ENCODE measurements at places on chromosomes 5 and 9.
A peak's percentile ranks its signal among the peaks of the same experiment; 100 is the strongest.

GRCh38 chr5:138541511-138542179 lies 1.4 kb downstream of the ETF1 start:
- DNase-seq = no peak

DNA sequence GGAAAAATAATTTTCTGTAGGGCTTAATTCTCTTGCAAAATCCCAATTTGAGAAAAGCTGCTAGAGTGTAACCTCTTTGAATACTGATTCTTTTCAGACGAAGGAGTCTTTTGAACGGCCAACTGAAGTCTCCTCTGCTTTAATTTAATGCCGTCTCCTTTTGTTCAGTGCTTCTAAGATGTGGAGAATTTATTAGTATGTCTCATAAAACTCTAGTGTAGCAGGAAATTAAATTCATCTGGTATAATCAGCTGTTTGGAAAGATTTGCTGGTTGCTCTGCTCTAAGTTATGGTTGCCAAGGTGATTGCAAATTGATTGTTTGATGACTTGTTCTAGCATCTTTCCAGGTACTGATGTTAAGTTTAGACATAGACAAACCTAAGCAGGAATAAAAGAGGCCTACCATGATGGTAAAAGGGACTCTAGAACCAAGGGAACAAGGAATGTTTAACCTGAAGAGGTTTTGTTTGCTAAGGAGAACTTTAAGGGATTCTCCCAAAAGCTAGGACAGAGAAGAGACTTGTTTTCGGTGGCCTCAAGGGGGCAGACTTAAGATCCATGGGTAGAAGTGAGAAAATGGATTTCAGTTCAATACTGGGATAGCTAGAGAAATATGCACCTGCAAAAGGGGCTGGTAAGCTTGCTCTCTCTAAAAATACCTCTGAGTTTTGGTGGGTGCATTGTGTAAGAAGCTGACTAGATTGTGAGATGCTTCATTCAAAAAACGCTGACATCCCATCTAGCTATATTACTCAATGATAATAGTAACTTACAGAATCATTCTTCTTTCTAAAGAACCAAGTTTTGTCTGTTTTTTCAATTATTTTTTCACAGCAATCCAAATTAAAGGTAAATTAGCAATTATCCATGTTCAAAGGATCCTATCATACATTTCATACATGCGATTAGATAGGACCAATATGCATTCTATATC lies 5.7 kb upstream of the ADRB2 start:
- peak; percentile 31 for DNase-seq

DNA sequence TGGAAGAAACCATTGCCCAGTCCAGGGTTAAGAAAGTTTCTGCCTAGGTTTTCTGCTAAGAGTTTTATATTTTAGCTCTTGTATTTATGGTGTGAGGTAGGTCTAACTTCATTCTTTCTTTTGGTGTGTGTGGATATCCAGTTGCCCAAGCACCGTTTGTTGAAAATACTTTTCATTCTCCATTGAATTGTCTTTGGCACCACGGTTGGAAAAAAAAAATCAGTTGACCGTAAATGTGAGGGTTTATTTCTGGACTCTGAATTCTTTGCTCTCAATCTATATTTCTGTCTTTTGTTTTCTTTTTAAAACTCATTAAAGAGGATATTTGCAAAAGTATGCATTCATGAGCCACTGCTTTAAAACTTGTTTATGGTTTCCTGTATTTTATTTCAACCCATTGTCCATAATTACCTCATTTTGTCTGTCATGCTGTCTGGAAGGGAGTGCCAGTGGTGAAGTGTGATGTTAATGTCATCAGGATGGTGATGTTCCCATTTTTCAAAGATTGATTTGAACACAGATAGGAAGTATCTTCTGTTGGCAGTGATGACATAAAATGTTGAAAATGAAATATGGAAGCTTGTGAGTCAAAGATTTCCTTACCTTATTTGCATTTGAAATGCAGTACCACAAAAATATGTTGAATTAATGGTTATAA lies 33.9 kb downstream of the HABP4 start:
- DNase-seq = no peak

DNA sequence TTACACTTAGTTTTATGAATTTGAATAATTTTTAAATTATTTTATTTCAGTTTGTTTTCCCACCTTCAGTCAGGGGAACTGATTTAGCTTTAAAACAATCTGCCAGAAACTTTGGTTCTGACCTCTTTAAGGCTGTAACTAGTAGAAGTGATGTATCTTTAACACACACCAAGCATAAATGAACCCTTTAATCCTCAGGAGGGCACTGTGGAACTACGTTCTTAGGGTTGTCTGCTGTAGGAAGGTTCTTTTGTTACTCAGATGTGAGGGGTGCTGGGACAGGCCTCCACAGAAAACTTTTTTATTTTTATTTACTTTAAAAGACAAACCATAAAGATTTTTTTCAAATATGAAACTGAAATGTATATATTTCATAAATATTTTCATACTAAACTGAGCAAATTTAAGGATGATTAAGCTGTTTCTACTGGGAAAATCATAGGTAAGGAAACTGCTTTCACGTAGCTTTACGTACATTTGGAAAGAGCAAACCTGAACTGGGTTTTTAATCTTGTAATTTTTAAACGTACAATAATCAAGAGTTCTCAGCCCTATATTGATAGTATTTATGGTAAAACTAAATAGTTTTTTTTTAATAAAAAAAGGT lies 5.3 kb downstream of the KLF4 start:
- DNase-seq = peak; percentile 72

DNA sequence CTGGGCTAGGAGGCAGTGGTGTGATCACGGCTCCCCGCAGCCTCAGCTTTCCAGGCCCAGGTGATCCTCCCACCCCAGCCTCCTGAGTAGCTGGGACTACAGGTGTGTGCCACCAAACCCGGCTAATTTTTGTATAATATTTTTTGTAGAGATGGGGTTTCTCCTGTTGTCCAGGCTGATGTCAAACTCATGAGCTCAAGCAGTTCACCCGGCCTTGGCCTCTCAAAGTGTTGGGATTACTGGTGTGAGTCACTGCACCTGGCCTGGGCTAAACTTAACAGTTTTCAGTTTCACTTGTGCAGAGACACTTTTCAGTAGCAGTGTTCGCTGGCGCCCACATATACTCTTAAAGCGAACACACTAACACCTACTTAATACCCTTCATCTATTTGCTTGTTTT lies 205.6 kb upstream of the ZNF608 start:
- no peak for DNase-seq

DNA sequence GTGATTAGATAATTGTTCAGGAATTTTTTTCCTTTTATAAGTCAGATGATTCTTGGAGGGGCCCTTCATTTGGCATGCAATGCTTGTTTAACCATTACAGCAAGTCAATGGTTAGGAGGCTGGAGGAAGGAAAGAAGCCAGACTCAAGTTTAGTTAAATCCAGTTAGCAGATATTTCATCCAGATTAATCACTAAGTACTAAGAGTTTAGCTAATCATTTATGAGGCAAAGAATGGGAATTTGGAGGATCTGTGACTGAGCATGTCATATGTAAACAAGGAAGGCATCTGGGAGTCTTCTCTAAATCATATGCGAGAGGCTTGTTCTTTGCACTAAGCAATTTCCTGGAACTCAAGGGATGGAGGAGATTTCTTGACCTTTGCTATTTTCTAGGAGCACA lies 145.3 kb upstream of the SGCD start:
- DNase-seq = no peak

DNA sequence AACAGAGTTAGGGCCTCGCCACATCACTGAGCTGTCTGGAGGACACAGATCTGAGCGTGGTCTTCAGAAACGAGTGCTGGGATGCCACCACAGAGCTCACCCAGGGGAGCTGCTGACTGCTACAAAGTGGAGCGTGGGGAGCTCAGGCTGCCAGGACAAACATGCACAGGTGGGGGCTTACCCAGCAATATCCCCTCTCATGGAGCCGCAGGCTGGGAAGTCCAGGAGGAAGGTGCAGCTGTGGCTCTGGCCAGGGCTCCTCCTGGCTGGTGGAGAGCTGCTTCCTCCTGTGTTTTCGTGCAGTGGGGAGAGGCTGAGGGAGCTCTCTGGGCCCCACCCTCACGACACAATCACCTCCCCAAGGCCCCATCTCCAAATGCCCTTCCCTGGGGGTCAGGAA lies 368.6 kb upstream of the IRX4 start:
- no peak for DNase-seq

DNA sequence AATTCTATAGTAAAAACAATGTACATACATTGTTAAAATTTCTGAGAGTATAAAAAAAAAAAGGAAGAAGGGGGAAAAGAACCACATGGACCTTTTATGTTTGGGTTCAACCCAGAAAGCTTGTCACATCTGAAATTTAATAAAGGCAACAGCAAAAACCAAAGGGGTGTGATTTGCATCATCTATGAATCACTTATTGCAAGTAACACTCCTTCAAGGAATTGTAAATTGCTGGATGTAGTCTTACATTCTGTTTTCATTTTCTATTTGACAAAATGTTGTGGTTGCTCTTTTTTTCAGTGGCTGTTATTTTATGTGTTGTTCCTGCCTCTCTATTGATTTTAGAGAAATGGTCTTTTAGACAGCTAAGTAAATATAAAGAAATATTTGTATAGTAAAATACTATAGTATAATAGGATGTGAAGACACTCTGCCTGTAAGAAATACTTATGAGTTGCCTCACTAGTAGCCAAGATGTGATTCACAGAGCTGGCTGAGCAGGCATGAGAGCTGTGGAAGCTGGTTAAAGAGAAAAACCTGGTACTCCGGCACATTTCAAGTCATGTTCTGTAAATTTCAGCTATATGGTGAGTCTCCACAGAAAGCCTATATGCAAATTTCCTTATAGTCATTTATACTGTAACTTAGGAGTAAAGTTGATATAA lies 131.1 kb upstream of the CNTLN start:
- no peak for DNase-seq

- no peak for DNase-seq
Measured at GRCh38 chr5:157912621-157913325, 53.8 kb upstream of the CLINT1 start.
